ENCODE measurements at places on chromosomes 2 and 18.

DNA sequence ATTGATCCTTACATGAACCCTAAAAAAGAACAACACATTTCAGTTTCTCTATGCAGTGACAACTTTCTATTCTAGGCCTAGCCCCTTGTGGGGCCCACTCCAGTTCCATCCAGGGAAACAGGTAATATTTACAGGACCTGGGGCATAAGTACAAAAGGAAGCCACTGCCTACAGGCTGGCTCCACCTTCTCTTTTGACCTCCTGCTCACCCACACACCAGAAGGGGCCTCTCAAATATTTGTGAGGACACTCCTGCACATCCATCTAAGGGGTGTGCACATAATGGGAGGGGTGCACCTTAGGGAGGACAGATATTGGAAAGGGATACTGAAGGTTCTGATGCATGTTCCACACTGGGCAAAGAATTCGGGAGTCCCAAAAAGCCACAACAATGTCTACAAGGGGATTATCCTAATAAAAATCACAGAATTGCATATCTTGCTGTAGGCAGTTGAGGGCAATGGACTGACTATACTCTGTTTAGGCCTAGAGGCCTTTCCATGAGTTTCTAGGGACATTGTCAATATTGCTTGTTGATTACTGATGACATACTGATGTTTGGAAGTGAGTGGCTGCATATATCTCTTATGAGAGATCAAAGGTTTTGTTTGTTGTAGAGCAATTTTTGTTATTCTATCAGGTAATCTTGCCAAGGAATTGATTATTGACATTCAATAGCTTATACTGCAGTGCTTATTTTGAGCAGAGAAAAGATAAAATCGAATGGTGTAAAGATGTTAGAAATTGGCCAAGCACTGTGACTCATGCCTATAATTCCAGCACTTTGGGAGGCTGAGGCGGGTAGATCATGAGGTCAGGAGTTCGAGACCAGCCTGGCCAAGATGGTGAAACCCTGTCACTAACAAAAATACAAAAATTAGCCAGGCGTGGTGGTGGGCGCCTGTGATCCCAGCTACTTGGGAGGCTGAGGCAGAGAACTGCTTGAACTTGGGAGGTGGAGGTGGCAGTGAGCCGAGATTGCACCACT, 23.8 kb upstream of the HNRNPA3 start:
- no peak for DNase-seq

DNA sequence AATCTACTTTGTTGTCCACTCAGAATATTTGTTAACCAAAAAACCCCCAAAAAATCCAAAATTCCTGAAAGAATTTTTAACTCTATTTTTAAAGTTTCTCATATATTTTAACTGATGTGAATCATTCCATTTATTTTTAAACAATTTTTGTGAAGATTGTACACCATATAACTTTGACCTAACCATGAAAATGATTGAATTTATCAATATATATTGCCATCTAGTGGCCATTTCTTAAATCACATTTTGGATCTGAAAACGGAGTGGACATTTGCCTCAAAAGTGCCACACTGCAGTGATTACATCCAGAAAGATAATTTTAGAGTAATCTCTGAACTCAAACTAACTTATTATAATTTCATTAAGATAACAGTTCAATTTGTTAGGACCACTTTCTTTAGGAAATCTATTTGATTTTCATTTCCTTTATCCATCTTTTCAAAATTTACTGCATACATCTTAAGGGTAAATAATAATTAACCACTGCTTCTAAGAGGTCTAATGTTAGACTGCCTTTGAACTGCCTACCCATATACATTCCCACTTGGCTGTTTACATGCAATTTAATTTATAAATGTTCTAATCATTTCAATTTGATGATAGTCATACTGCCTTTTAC, 71.1 kb downstream of the DSC3 start:
- no peak for DNase-seq

DNA sequence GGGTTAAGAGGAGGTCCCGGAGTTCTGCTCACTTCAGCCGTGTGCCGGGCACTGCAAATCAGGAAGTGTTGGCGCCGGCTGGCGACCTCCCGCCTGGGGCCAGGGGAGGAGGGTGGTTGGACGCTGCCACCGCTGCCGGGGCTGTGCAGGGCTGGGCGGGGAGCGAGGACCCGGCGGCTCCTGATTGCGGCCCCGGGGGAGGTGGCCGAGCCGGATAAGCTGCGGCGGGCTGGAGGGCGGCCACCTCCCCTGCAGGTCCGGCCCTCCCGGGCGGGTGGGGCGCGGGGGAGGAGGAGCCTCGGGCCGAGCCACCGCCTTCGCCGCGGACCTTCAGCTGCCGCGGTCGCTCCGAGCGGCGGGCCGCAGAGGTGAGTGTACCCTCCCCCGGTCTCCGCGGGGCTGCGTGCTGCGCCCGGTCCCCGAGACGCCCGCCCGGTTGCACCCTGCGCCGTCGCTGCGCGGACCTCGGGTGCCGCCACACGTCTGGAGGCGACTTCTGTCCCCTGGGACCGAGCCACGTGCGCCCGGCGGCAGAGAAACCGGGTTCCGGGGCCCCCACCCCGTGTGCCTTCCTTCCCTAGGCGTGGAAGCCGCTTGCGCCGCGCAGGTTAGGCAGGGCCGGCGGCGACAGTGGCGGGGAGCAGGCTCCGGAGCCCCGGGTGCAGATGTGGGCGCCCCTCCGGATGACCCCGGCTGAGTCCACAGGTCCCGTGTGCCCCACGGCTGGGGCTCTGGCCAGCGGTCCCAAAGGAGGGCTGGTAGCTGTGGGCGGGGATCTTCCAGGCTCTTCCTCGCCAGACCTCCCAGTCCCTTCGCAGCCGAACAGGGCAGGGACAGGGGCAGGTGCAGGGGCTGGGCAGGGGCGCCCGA, at the start of gene STEAP3:
Gene STEAP3, plus strand, starts transcription at position 314 of the 870 bp plus-strand sequence. CDS start 7,179 bp downstream, outside the sequence.
- DNase-seq: peak; percentile 54

DNA sequence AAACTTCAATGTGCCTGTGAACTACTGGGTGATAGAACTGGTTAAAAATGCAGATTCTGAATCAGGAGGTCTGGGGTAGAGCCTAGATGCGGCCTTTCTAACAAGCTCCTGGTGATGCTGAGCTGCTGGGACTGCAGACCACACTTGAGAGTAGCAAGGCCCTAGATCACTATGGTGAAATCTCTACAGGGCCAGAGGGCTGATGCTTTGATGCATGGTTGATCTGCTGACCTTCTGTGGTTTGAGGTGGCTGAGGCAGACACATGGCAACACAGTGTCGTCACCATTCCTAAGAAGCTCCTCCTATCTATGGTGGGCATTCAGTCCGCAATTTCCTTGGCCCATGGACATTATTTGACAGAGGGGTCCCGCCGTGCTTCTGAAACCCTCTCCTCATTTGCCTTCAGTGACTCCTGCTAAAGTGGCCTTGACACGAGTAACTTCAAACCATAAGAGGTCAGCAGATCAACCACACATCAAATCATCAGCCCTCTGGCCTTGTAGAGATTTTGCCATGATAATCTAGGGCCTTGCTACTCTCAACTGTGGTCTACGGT, 19.8 kb downstream of the CCDC68 start:
- no peak for DNase-seq

GRCh38 chr2:147500819-147501395, 343.9 kb upstream of the ACVR2A start:
- no peak for DNase-seq

DNA sequence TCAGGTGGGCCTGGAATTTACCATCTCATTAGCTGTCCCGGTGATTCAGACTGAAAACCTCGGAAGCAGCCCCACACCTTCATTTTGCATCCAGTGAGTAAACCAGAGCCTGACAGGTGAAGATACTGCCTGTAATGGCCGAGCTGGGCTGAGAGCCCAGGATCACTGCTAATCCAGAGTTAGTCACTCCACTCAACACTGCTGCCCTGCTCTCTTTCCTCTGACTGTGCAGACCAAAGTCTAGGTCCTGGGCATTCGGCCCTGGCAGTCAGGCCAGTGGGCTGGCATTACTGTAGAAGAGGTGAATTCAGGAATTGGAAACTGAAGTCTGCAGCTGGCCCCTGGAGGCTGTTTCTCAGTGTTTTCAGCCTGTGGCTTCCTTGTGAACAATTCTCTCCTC, 44.3 kb downstream of the TMEM17 start:
- peak; percentile 69 for DNase-seq

Measured in mucosa of gallbladder (tissue), 1 donor.